GM12878 (cell line): ENCODE measurements at places on chromosomes 5 and 9. TPM values are rescaled to one million over a fixed set of nuclear protein-coding genes. Genes with fewer than 3 reads are reported as not detected.

GRCh38 chr5:138943599-138944173 is 68.6 kb upstream of the LRRTM2 start:
- no peak overlapping the region for H3K4me3 ChIP-seq
- H3K27ac ChIP-seq, result no peak overlapping the region
- DNase-seq, result no peak
- H3K27me3 ChIP-seq, result no peaks in the 10 kb centered on the region

- H3K36me3 ChIP-seq, result no peaks in the 10 kb centered on the region
- DNase-seq, result no peak
- H3K4me1 ChIP-seq, result peaks cover 67% of the 10 kb centered on the region
- no peaks in the 10 kb centered on the region for H3K27me3 ChIP-seq
- H3K27ac ChIP-seq, result peak overlapping the region; percentile 75
- H3K4me3 ChIP-seq, result no peak overlapping the region
Observed at GRCh38 chr9:35842020-35842745, 13.2 kb downstream of the TMEM8B start.

GRCh38 chr5:30804739-30805505 is 388.6 kb upstream of the CDH6 start:
- H3K27ac ChIP-seq, result no peak overlapping the region
- no peaks in the 10 kb centered on the region for H3K4me1 ChIP-seq
- no peak overlapping the region for H3K4me3 ChIP-seq
- DNase-seq, result no peak
- no peaks in the 10 kb centered on the region for H3K36me3 ChIP-seq
- no peaks in the 10 kb centered on the region for H3K27me3 ChIP-seq

The CRHBP gene
- not detected in 2 replicates for total RNA-seq

DNA sequence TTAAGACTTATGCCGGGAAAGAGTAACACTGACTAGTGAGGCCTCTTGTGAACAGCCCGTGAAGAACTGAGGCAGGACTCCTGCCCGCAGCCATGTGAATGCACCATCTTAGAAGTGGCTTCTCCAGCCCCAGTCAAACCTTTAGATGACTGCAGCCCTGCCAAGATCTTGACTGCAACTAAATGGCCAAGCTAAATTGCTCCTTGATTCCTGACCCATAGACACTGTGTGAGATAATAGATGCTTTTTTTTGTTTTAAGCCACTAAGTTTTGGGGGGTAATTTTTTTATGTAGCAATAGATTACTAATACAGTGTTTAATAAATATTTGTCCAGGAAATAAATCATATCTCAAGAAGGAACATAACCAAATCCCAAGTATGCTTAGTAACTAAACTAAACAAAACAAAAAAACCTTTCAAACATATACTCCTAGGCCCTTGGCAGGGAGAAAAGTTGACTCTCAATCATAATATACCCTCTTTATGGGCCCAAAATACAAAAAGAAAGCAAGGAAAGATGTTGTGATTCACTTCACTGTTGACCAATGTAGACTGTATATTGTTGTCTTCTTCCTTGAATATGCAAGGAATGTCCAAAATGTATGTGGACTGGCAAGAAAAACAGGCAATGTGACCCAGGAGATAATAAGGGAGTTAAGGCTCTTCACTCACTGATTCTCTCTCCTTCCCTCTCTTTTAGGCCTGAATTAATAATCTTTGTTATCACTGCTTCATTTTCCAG is 79.7 kb upstream of the ZNF366 start:
- H3K36me3 ChIP-seq, result no peaks in the 10 kb centered on the region
- no peak overlapping the region for H3K27ac ChIP-seq
- no peak for DNase-seq
- H3K27me3 ChIP-seq, result no peaks in the 10 kb centered on the region

The PLPPR1 gene
- total RNA-seq, result not detected in 2 replicates

DNA sequence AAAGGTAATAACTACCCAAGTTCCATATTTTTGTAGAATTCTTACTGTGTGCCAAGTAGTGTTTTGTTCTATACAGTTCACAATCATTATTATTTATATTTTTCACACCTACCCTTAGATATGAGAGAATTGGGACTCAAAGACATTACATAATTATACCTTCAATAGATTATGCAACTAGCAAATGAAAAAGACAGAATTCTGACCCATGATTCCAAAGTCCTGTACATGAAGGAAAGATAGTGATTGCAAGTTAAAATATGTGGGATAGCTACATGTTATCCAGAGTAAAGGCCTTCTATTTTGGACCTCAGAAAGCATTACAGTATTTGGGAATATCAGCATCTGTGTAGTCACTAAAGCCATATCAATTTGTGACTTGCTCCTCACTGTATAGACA is 581.0 kb downstream of the ELAVL2 start:
- H3K36me3 ChIP-seq, result no peaks in the 10 kb centered on the region
- H3K4me3 ChIP-seq, result no peak overlapping the region
- H3K4me1 ChIP-seq, result no peaks in the 10 kb centered on the region
- H3K27me3 ChIP-seq, result no peaks in the 10 kb centered on the region

The TPPP gene
- total RNA-seq, result 0.03 TPM in 1 of 2 replicates, not detected in the other

The IFNK gene
- not detected in 2 replicates for total RNA-seq

The CEL gene
- 4.1 and 4.6 TPM in 2 replicates for total RNA-seq

The PCDHB9 gene
- total RNA-seq, result 0.18 TPM in 1 of 2 replicates, not detected in the other

DNA sequence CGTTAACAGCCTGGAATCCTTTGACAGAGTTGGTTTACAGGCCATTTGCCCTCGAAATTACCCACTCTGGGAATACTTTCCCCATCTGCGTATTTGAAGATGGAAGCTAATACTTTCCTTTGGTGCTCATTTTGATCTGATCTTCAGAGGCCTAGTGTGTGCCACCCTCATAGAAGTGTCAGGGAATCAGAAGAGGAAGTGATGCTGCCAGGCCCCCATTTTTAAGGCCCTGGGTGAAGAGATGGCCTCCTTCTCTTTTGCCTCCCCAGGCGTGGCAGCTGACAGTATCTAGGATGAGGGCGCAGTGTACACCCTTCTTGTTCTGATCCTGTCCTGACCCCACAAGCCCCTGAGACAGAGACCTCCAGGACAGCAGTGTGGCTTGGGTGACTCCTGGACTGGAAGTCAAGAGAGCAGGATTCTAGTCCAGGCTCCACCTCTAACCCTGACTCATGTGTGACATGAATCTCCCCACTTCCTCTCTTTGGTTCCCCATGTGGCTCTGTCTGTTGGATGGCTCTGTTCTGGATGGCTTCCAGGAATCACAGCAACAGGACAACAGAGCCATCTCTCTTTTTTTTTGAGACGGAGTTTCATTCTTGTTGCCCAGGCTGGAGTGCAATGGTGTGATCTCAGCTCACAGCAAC is 27.8 kb downstream of the CSF1R start:
- no peak overlapping the region for H3K4me3 ChIP-seq
- H3K27ac ChIP-seq, result no peak overlapping the region
- H3K36me3 ChIP-seq, result peaks cover 2% of the 10 kb centered on the region; the same call in 1 of the 2 replicates
- peaks cover 5% of the 10 kb centered on the region; the same call in 1 of the 2 replicates for H3K4me1 ChIP-seq
- DNase-seq, result no peak
- H3K27me3 ChIP-seq, result no peaks in the 10 kb centered on the region

DNA sequence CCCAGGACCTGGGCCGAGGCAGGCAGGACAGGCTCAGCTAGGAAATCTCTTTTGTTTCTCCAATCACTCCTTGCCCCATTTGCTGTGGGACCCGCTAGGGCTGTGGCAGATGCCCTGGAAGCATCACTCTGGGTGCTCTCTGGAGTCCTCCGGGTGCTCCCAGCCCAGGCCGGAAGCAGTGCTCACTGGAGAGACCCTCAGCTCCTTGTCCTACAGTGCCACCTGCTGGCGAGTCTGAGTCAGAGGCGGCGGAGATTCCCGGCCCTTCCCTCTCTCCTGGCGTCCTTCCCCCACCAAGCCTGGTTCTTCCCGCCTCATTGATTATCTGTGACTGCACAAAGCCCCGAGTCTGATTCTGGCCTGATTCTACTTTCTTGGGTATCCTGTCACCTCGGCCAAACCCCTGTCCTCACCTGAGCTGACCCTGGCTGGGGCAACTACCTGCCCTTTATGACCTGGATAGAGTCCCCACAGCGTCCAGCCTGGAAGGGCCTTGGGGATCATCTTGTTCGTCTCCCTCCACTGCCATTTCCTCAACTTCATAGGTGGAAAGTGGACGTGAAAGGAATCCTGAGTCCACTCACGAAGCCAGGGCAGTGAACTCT is 7.3 kb upstream of the BARHL1 start:
- H3K4me3 ChIP-seq, result no peak overlapping the region
- peaks cover 5% of the 10 kb centered on the region for H3K27me3 ChIP-seq
- no peak for DNase-seq
- no peaks in the 10 kb centered on the region for H3K4me1 ChIP-seq
- H3K36me3 ChIP-seq, result no peaks in the 10 kb centered on the region

- no peak for DNase-seq
- H3K27me3 ChIP-seq, result no peaks in the 10 kb centered on the region
- H3K4me3 ChIP-seq, result no peak overlapping the region
Observed at GRCh38 chr9:75002422-75003023, 25.6 kb downstream of the CARNMT1 start.

The UBQLN1 gene
- total RNA-seq, result 65.4 and 71.6 TPM in 2 replicates

GRCh38 chr9:124267271-124267807 is 9.6 kb downstream of the NEK6 start:
- H3K36me3 ChIP-seq, result peaks cover 39% of the 10 kb centered on the region
- no peaks in the 10 kb centered on the region for H3K27me3 ChIP-seq
- H3K27ac ChIP-seq, result peak overlapping the region; percentile 7
- H3K4me3 ChIP-seq, result peak overlapping the region; percentile 61; the same call in 1 of the 2 replicates
- DNase-seq, result no peak

DNA sequence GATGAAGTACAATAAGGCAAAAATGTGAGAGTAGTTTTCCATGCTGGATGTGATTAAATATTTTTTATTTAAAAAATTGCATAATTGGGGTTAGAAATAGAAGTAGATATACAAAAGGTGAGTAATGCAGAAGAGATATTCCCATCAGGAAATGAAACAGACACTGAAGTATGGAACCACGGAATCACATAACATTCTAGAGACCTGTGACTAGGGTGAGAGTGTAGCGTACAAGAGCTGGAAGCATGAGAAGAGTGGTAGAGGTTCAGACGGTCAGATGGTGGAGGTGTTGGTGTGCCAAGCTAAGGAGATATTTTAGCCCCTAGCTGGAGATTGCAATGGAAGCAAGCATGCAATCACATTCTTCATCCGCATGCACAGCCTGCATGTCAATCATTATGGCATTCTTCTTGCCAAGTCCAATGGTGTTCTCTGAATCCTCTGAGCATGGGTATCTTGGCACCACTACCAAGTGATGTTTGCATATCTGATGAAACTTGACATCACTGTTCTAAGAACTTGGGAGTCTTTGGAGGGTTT is 587.8 kb downstream of the PSAT1 start:
- H3K36me3 ChIP-seq, result no peaks in the 10 kb centered on the region
- no peaks in the 10 kb centered on the region for H3K27me3 ChIP-seq
- no peaks in the 10 kb centered on the region for H3K4me1 ChIP-seq
- DNase-seq, result no peak

DNA sequence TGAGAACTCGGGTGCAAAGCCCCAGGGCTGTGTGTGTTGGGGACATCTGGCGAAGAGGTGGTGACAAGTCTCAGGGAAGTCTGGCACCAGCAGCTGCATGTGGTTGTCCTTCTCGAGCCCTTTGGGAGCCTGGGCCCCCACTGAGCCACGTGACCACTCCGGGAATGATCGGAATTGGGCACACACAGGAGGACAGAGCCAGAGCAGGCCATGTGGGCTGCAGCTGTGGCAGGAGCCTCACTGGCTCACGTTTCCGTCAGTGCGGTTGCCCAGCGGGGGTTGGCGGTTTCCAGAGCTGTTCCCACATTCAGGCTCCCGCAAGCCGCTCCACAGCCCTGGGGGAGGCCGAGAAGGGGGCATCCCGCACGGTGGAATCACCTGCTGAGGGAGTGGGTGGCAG is 6.8 kb upstream of the CEL start:
- peaks cover 37% of the 10 kb centered on the region for H3K36me3 ChIP-seq
- H3K4me3 ChIP-seq, result no peak overlapping the region
- H3K27ac ChIP-seq, result no peak overlapping the region
- peaks cover 18% of the 10 kb centered on the region for H3K4me1 ChIP-seq
- no peaks in the 10 kb centered on the region for H3K27me3 ChIP-seq
- DNase-seq, result no peak

DNA sequence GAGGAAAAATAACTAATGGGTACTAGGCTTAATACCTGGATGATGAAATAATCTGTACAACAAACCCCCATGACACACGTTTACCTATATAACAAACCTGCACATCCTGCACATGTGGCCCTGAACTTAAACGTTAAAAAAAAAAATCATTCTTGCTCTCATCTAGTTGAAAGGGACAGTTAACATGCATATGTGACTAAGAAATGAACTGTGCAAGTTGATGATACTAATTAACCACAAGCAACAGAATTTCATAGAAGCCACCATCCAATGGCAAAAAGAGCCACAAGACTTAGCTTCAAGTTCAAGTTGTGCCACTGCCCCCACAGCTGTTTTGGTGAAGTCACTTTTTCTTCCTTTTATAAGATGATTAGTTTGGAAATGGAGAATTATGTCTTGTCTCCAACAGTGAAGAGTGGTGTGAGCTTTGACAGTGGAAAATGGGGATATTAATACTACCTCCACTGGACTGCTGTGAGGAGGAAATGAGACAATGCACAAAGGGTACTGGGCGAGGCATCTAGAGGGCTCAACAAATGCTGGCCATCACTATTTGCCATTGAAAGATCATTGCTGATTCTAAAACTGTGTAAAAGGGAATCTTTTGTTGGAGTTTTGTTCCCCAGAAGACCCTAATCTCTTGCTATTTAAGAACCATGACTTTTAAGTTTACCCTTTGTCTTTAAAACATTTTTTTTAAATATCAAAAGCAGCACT is 202.1 kb downstream of the EBF1 start:
- H3K36me3 ChIP-seq, result no peaks in the 10 kb centered on the region
- no peaks in the 10 kb centered on the region for H3K27me3 ChIP-seq
- peaks cover 14% of the 10 kb centered on the region for H3K4me1 ChIP-seq
- no peak overlapping the region for H3K4me3 ChIP-seq

- H3K27ac ChIP-seq, result no peak overlapping the region
- no peaks in the 10 kb centered on the region for H3K4me1 ChIP-seq
- DNase-seq, result no peak
- H3K4me3 ChIP-seq, result no peak overlapping the region
Observed at GRCh38 chr5:166639151-166639550, 1652.3 kb upstream of the WWC1 start.

GRCh38 chr9:97386733-97387503 is 25.0 kb upstream of the TDRD7 start:
- H3K27ac ChIP-seq, result no peak overlapping the region
- H3K4me1 ChIP-seq, result peaks cover 43% of the 10 kb centered on the region
- DNase-seq, result no peak
- H3K36me3 ChIP-seq, result no peaks in the 10 kb centered on the region

- peak within 1 kb of the TSS; percentile 83 for H3K4me3 ChIP-seq
- peak; percentile 42 for DNase-seq
- no peaks in the 10 kb centered on the region for H3K36me3 ChIP-seq
- H3K4me1 ChIP-seq, result no peaks in the 10 kb centered on the region
Observed at GRCh38 chr5:129094087-129094923, at the start of gene ISOC1. Gene ISOC1, plus strand, starts transcription at chr5:129094749. Its CDS starts 18 bp downstream, at chr5:129094767.

DNA sequence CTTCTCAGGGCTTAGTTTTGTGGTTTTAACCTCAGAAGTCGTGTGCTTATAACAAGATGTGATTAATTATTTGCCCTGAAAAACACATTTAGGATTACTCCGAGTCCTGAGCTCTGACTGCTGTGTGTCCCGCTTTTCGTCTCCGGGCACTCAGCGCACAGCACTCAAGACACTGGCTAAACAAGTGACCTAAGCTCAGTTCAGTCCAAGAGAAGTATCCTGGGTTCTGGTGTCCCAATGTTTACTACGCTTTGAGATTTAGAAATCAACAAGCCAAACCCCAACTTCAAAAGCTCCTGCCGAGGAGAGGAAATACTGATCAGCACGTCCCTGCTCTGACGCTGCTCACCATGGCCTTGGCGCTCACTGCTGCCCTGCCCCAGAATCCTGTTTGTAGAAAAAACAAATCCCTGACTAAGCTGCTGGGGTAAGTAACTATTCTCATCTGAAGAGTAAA is 53.2 kb downstream of the IPPK start:
- H3K4me1 ChIP-seq, result no peaks in the 10 kb centered on the region
- H3K27ac ChIP-seq, result no peak overlapping the region
- no peak for DNase-seq
- H3K4me3 ChIP-seq, result no peak overlapping the region

The NEUROG1 gene
- total RNA-seq, result not detected in 2 replicates
